Activated naive CD8-positive, alpha-beta T cell treated with anti-CD3 and anti-CD28 coated beads, Interleukin-2, amount 50 U/mL, for 24 hours (primary cell): ENCODE measurements at places on chromosomes 2 and 18.

DNA sequence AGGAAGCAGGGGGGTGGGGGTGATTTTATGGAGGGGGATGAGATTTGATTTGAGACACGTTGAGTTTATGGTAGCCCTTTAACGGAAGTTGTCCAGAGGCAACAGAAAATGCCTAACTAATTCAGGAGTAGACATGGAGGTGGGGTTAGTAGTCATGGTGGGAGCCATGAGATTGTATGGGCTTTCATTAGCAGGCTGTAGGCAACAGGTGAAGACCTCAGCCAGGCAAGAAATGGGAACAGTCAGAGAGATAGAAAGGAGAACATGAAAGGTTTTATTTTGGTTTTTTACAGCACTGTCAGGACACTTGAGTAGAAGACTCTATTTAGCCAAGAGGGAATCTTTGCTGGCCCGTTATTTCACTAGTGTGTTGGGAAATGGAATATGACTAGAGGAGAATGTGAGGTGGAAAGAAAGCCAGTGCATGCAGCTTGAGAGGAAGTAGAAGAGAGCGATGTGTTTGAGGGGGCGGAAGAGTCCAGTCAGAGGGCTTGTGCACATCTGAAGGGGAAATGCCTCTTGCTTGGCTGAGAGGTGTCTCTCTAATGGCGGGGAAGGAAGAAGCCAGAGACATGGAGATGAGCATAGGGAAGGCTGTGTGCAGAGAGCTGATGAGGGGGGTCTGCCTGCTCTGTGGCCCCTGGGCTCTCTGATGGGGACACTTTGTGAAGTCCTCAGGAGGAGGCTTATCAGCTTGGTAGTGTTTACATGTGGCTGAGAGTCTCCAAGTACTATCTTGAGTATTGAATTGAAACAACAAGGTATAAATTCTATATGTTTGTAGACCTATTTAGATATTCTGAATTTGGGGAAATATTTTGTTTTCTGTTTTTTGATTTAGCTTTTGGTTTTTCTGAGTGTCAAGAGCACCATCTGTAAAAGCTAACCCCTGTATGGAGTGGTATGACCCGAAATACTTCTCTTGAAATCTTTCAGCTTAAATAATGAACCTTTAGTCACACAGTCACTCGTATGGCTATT, 66.9 kb upstream of the ITM2C start:
- H3K4me3 ChIP-seq: no peak overlapping the region
- H3K36me3 ChIP-seq: peaks cover 57% of the 10 kb centered on the region
- peak; percentile 32 for DNase-seq
- H3K27ac ChIP-seq: no peak overlapping the region
- peaks cover 21% of the 10 kb centered on the region for H3K4me1 ChIP-seq

- no peak overlapping the region for H3K4me3 ChIP-seq
- no peak for DNase-seq
- no peaks in the 10 kb centered on the region for H3K27me3 ChIP-seq
- H3K36me3 ChIP-seq: no peaks in the 10 kb centered on the region
Measured at GRCh38 chr2:36413218-36413617, 57.6 kb downstream of the CRIM1 start.

GRCh38 chr2:171287611-171288010, 126.9 kb upstream of the TLK1 start:
- H3K27me3 ChIP-seq: no peaks in the 10 kb centered on the region
- H3K36me3 ChIP-seq: no peaks in the 10 kb centered on the region

- no peaks in the 10 kb centered on the region for H3K27me3 ChIP-seq
- H3K36me3 ChIP-seq: no peaks in the 10 kb centered on the region
- H3K4me1 ChIP-seq: no peaks in the 10 kb centered on the region
- DNase-seq: no peak
- no peak overlapping the region for H3K4me3 ChIP-seq
- no peak overlapping the region for H3K27ac ChIP-seq
Measured at GRCh38 chr2:129699781-129700573, 279.5 kb upstream of the RAB6C start.

DNA sequence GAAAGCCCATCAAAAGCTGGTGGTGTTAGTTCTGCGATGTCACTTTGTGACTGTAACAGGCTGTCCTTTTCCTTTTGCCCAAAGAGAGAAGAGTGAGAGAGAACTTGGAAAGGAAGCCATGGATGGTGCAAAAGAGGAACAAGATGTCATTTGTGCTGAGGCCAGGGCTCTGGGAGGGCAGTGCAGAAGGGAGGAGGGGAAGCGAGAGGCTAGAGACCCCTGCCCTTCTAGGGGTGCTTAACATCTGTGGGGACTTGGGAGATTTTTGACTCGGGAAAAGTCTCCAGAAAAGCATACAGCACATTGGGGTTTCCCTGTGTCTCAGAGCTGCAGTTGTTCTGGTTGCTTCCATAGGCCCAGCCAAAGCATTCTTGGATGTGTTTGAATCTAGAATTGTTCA, 49.6 kb downstream of the ZBTB7C start:
- no peaks in the 10 kb centered on the region for H3K36me3 ChIP-seq
- no peak overlapping the region for H3K27ac ChIP-seq
- H3K4me3 ChIP-seq: no peak overlapping the region
- no peaks in the 10 kb centered on the region for H3K4me1 ChIP-seq

GRCh38 chr2:98013407-98014042, 17.8 kb upstream of the TMEM131 start:
- peaks cover 8% of the 10 kb centered on the region for H3K27me3 ChIP-seq
- H3K27ac ChIP-seq: peak overlapping the region; percentile 78
- peak overlapping the region; percentile 39 for H3K4me3 ChIP-seq
- peak; percentile 47 for DNase-seq
- peaks cover 49% of the 10 kb centered on the region for H3K4me1 ChIP-seq
- peaks cover 1% of the 10 kb centered on the region for H3K36me3 ChIP-seq

DNA sequence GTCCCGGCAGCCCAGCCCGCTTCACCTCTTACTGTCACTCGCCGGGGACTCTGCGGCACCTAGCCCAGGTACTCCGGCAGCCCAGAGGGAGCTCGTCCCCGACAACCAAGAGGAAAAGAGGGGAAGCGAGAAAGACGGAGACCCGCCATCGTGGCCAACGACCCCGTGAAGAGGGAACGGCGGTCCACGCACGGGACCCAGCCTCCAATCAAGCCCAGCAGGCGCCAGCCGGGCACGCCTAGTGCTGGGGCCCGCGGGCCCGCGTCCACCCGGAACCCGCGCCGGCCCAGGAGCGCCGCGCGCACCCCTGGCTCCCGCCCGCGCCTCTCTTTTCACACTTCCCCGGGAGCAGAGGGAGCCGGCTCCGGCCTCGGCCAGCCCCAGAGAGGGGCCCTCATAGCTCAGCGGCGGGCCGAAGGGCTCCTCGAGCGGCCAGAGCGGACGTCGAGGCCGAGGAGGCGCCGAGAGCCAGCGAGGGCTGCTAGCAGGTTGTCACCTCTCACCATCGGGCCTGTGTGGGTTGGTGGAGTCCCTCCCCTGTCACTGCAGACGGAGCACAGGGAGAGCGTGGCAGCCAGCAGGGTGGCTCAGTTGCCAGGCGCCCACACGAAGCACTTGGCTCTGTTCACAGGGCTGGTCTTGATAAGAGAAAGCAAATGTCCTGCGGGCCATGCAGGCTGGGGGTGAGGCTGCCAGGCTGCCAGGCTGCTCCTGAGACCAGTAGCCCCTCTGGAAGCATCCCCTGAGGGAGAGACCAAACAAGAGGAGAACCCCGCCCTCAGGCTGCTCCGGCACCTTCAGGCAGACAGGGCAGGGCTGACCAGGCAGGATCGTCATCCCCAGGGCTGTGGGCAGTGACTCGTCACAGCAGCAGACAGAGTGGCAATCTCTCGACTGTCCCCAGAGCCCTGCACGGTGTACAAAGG, 36.9 kb upstream of the KLF11 start:
- H3K4me3 ChIP-seq: no peak overlapping the region
- no peaks in the 10 kb centered on the region for H3K4me1 ChIP-seq
- DNase-seq: no peak
- peaks cover 12% of the 10 kb centered on the region for H3K27me3 ChIP-seq

GRCh38 chr2:98730053-98730706, 752 bp downstream of the MGAT4A start:
- peak overlapping the region; percentile 88 for H3K4me3 ChIP-seq
- peaks cover 72% of the 10 kb centered on the region for H3K4me1 ChIP-seq
- H3K27me3 ChIP-seq: no peaks in the 10 kb centered on the region
- peaks cover 2% of the 10 kb centered on the region for H3K36me3 ChIP-seq
- DNase-seq: peak; percentile 48

DNA sequence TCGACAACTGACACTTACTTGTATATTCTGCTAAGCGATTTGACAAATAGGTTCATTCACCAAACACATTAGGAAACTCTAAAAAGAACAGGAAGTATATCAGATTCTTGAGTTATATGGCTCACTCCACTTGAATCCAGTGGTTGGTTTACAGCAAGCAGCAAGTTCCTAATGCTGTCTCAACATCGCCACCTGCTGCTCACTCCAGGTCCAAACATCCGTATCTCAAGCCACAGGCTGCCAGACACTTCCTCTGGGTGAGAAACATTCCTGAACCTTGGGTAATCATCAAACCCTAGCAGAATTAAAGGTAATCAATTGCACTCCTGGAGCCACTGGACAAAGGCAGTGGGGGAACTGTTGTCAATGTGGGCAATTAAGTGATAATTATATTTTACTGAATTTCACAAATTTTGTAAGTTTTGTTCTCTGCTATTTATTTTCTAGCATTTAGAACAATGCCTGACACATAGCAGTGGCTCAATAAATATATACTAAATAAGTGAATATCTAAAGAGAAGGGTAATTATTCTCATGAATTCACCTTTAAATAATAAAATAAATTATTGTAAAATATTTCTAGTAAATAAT, 107.1 kb upstream of the TTN start:
- H3K36me3 ChIP-seq: no peaks in the 10 kb centered on the region
- peaks cover 12% of the 10 kb centered on the region for H3K4me1 ChIP-seq
- no peaks in the 10 kb centered on the region for H3K27me3 ChIP-seq
- no peak overlapping the region for H3K4me3 ChIP-seq
- no peak overlapping the region for H3K27ac ChIP-seq
- peak; percentile 78 for DNase-seq

GRCh38 chr2:128606837-128607236, 288.2 kb upstream of the HS6ST1 start:
- no peak overlapping the region for H3K4me3 ChIP-seq
- H3K27me3 ChIP-seq: no peaks in the 10 kb centered on the region
- no peaks in the 10 kb centered on the region for H3K36me3 ChIP-seq
- H3K4me1 ChIP-seq: no peaks in the 10 kb centered on the region

- no peak overlapping the region for H3K27ac ChIP-seq
- H3K4me1 ChIP-seq: peaks cover 5% of the 10 kb centered on the region
Measured at GRCh38 chr2:218756599-218757377, 25.2 kb upstream of the CYP27A1 start.

- H3K27me3 ChIP-seq: no peaks in the 10 kb centered on the region
- H3K4me3 ChIP-seq: no peak overlapping the region
- no peak for DNase-seq
- H3K36me3 ChIP-seq: no peaks in the 10 kb centered on the region
Measured at GRCh38 chr2:221551864-221552263, 20.2 kb downstream of the EPHA4 start.

DNA sequence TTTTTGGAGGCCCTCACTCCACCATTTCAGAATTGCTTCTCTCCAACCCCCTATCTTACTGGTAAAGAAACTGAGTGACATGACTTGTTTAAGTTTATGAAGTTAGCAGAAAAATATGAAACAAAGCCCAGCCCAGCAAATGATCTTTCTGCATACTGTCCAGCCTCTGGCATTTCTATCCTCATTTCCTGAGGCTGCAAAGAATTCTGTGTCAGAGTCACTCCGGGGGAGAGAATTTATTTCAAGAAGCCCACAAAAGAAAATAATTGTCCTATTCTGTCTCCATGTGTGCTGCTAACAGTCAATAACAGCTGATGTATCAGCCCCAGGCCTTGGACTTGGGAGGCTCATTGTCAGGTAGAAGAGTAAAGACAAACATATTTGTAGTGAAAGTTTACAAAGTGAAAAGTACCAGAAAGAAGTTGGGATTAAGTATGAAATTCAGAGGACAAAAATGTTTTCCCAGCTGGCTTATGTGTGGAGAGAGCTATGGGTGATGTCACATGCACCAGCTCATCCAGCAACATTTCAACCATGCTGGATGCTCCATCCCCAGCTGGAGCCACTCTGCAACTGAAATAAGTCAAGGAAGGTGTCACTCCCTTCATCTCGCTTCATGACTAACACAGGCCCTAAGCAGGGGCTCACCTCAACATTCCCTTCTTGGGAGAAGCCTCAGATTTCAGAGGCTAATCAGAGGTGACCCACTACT, 42.3 kb downstream of the TRABD2A start:
- H3K4me3 ChIP-seq: no peak overlapping the region
- H3K4me1 ChIP-seq: peaks cover 72% of the 10 kb centered on the region
- no peak for DNase-seq
- H3K36me3 ChIP-seq: peaks cover 49% of the 10 kb centered on the region

- no peak overlapping the region for H3K4me3 ChIP-seq
- H3K27me3 ChIP-seq: no peaks in the 10 kb centered on the region
- DNase-seq: no peak
- peaks cover 31% of the 10 kb centered on the region for H3K36me3 ChIP-seq
Measured at GRCh38 chr2:121388371-121388770, 103.4 kb upstream of the TFCP2L1 start.

DNA sequence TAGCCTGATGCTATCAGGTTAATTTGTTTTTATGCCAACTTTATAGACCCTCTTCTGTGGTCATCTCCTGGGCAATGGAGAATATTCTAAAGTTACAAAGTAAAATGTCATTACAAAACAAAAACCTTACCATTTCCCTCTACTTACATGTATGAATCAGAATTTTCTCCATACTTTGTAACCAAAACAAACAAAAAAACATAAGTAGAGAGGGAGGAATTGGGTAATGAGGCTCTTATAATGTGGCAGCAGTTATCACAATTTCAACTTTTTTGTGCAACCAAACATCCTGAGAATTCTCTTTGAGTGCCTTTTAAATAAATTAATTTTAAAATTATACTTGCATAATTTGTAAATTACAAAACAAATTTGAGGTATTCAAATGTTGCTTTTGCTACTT, 332.8 kb downstream of the TXNL1 start:
- peaks cover 4% of the 10 kb centered on the region for H3K4me1 ChIP-seq
- H3K27ac ChIP-seq: no peak overlapping the region
- no peak overlapping the region for H3K4me3 ChIP-seq

GRCh38 chr2:174694196-174694878, 69.9 kb downstream of the CHRNA1 start:
- no peaks in the 10 kb centered on the region for H3K36me3 ChIP-seq
- H3K27me3 ChIP-seq: peaks cover 1% of the 10 kb centered on the region
- DNase-seq: no peak
- H3K27ac ChIP-seq: no peak overlapping the region
- no peak overlapping the region for H3K4me3 ChIP-seq

GRCh38 chr2:68196120-68196716, 38.5 kb downstream of the PNO1 start:
- peak; percentile 36 for DNase-seq
- H3K4me3 ChIP-seq: no peak overlapping the region
- no peak overlapping the region for H3K27ac ChIP-seq
- no peaks in the 10 kb centered on the region for H3K27me3 ChIP-seq
- H3K4me1 ChIP-seq: peaks cover 54% of the 10 kb centered on the region
- peaks cover 4% of the 10 kb centered on the region for H3K36me3 ChIP-seq

GRCh38 chr2:238974501-238975166, 126.7 kb downstream of the TWIST2 start:
- no peaks in the 10 kb centered on the region for H3K4me1 ChIP-seq
- DNase-seq: no peak
- no peak overlapping the region for H3K27ac ChIP-seq
- no peaks in the 10 kb centered on the region for H3K36me3 ChIP-seq

GRCh38 chr18:12296457-12296856, 11.6 kb upstream of the TUBB6 start:
- H3K27ac ChIP-seq: no peak overlapping the region
- DNase-seq: no peak
- H3K27me3 ChIP-seq: peaks cover 9% of the 10 kb centered on the region
